Right atrium auricular region (tissue), 2 donors: ENCODE measurements at places on chromosomes 7 and 10.
A peak's percentile ranks its signal among the peaks of the same experiment; 100 is the strongest.

DNA sequence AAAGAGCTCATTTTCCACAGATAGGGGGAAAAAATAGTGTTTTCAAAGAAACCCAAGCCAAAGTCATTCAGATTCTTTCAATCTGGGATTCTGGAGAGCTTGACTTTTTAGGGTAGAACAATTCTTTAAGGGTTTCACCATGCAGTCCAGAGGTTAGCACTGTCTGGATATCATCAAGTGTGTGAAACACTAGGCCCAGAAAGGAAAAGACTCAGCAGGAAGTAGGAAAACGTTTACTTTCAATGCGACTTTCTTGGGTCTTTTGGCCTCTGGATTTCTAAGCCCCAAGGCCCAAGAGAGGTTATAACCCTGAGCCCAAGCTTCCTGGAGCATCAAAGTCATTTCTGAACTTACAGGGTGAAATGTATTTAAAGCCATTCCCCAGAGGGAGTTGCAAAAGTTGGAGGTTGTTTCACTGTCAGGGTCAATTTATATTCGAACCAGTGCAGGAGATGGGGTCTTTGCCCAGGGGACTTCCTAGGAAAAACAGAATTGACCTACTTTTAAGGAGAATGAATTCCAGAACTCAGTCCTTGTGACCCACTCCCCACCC, 158.0 kb downstream of the C7orf25 start:
- DNase-seq: no peak

DNA sequence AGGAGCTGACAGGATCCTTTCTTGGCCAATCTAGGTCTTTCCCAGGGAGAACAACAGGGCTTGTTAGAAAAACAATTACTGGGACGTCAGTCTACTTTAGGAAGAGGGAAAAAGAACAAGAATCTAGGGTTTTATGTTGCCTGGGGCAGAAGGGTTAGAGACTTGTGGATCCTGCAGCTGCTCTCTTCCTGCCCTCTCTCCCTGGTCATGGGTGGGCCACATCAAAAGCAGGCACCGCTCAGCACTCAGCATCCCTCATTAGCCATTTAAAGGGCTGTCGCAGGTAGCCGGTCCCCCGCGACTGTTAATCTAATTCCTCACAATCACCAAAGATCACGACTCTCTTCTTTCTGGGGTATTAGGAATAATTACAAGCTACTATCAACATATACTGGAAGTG, 631.9 kb downstream of the CALN1 start:
- peak; percentile 43 for DNase-seq

GRCh38 chr7:3958109-3958483, 657.0 kb downstream of the SDK1 start:
- DNase-seq: no peak

- DNase-seq: no peak
Measured at GRCh38 chr7:19552576-19552975, 156.3 kb downstream of the POLR1F start.

DNA sequence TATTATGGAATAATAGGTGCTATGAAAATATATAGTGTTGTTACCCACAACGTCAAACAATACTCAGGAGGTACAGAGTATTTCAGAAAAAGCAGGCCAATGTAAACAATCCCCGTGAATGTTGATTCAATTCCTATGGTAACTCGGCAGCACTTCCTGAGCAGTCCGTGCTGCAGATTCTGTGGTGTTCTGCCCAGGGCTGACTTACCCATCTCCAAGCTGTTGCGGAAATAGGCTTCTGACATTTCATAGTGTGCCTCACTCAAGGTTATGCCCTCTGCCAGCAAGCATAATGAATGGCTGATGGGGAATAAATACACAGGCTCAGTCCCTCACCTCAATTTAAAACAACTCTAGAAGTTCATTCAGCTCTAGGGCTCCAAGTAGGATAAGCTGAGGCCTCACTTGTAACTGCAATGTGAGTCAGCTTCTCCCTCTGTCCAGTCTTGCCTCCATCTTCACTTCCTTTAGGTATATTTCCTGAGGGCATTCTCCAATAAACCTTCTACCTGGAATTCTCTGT, 177.6 kb downstream of the GNAI1 start:
- no peak for DNase-seq

GRCh38 chr7:2821161-2821841, 22.8 kb downstream of the GNA12 start:
- no peak for DNase-seq

- DNase-seq: no peak
Measured at GRCh38 chr10:60433684-60434083, 44.0 kb upstream of the ANK3 start.

DNA sequence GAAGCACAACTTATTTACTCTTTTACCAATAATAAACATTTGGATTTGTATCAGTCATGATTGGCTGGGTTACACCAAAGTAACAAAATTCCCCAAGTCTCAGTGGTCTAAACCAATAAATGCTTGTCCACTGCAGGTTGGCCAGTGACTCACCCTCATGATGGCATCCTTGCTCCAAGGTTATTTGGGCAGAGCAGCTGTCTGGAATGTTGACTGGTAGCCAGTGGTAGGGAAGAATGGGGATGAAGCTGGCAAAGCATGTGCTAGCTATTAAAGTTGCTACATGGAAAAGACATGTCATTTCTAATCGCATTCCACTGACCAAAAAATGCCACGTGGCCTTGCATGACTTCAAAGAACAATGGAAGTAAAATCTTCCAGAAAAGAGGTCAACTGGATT, 1168.7 kb upstream of the CELF2 start:
- no peak for DNase-seq

- no peak for DNase-seq
Measured at GRCh38 chr10:33358016-33358415, 23.5 kb upstream of the NRP1 start.

DNA sequence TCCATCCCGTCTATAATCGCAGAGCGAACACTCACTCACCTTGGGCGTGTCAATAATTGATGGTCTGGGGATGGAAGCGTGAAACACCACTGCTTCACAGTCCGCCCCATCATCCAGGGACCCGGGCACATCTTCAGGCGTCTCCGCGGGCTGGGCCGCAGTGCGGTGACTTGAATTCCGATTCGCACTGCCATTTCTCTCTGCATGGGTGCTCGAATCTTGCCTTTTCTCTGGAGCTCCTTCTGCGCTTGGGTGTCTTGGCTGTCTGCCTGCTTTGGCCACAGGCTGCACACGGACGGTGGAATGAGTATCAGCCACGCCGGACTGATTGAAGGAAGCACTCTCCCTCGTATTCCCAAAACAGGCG, 500 bp downstream of the FAM107B start:
- DNase-seq: no peak

- DNase-seq: no peak
Measured at GRCh38 chr10:3710764-3711163, 74.2 kb downstream of the KLF6 start.

DNA sequence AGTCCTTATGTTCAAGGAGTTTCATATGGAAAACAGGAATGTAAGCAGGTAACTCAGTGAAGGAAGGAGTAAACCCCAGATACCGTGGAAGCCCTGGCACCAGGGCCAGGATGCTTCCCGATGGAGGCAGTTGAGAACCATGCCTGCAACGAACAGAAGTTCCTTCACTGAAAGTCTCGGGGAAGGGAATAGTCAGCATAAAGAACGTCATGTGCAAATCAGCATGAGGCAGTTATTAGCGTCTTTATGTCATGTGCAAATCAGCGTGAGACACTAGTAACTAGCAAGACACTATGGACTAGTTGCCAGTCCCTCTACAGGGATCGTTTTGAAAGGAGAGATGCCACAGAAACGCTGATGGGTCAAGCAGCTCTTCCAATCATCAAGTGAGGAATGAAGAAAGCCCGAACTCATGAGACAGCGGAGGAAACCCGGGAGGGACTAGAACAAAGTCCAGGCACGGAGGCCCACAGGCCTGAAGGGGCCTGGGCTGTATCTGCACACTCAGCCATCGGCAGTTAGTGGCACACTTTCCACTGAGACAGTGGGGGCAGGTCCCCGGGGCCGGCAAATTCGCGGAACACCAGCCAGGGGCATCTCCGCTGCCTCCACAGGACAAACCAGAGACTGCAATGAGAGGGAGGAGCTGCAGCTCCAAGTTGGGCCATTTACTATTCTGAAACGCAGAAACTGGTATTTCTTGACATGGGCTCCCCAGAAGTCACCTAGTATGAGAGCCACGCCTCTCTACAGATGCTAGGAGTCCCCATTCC, 109.6 kb downstream of the SFMBT2 start:
- DNase-seq: no peak

GRCh38 chr7:132545756-132546155, 30.5 kb downstream of the PLXNA4 start:
- DNase-seq: no peak

GRCh38 chr7:76310102-76310957, 7.9 kb downstream of the HSPB1 start:
- DNase-seq: no peak

- no peak for DNase-seq
Measured at GRCh38 chr7:123789817-123790216, 41.0 kb upstream of the WASL start.

DNA sequence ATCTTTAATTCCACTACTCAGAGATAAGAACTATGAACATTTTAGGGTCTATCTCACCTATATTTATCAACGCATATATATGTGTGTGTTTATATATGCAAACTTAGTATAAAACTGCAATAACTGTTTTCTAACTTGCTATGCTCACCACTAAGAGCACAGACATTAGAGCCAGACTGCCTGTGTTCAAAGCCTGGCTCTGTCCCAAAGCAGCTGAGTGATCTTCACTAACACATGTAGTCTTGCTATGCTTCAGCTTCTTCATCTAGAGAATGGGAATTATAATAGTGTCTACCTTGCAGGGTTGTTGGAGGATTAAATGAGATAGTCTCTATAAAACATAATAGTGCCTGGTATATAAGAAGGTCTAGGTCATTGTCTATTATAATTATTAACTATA, 165.5 kb downstream of the MAGI2 start:
- no peak for DNase-seq

- peak; percentile 91 for DNase-seq
Measured at GRCh38 chr7:102395873-102396709, at the start of gene PRKRIP1. Gene PRKRIP1 (plus strand): TSS chr7:102396363. CDS start chr7:102396412, 49 bp downstream.

DNA sequence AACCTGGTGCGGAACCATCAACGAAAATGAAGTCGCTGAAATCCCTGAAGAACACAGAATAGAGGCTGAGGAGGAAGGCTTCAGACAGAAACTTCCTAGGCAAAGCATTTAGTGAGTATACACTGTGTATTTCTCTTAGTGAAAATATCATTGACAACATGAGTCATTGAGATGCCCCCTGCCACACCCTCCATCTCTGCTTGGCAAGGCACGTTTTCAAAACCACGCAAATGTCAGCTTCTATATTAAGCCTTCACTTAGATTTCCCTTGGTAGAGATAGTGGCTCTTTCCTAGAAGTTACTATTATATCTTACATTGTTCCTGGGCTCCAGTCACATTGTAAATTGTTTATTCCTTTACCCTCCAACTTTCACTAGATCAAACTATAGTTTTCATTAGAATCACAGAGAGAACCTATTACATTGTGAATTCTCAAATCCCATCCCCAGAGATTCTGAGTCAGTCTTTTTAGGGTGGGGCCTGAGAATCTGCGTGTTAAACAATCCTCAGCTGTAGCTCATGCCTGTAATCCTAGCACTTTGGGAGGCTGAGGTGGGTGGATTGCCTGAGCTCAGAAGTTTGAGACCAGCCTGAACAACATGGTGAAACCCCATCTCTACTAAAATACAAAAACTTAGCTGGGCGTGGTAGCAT, 4.6 kb upstream of the SKAP2 start:
- DNase-seq: no peak

GRCh38 chr7:106653488-106653887, 7.5 kb downstream of the CCDC71L start:
- no peak for DNase-seq

GRCh38 chr7:108492742-108493141, 33.2 kb downstream of the PNPLA8 start:
- DNase-seq: no peak

DNA sequence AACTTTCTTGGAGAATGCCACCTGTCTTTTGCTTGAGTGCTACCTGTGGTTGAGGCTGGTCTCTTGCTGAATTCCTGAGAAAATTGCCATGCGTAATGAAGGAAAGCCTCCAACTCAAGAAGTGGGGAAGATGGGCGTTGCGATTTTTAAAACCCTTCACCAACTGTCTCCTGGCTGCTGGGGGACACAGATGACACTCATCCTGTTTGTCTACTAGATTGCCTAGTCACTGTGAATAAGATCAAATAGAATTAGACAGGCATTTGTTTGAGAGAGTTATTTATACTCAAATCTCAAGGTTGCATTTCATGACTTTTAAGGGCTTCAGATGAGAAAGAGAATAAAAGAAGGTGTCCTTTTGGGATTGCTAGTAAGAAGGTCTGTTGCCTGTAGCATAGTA, 84.3 kb upstream of the MTPN start:
- no peak for DNase-seq

GRCh38 chr7:30019960-30020359, 6.5 kb downstream of the FKBP14 start:
- no peak for DNase-seq

DNA sequence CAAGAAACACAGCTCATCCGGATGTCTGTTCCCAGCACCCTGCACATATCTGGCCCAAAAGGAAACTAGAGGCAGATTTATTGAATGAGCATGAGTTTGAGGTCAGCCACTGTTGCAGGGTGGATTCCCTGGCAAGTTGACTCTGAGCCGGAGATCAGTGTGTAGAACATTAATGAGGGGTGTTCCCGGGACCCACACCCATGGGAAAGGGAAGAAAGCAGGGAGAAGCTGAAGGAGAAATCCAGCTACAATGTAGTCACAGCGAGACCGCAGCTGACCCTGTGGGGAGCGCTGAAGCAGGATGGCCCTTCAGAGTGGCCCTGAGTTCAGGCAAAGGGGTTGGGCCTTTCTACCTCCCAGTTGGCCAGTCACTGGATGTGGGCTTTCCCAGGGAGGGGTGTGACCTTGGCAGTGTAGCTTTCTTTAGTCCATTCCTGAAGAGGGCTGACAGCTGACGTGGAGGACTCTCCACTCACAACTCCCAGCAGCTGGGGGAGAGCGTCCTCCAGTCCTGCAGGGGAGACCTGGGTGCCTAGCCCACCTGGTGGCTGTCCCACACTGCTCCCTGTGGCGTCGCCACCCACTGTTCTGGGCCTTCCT, 324.2 kb upstream of the ZMIZ1 start:
- no peak for DNase-seq

DNA sequence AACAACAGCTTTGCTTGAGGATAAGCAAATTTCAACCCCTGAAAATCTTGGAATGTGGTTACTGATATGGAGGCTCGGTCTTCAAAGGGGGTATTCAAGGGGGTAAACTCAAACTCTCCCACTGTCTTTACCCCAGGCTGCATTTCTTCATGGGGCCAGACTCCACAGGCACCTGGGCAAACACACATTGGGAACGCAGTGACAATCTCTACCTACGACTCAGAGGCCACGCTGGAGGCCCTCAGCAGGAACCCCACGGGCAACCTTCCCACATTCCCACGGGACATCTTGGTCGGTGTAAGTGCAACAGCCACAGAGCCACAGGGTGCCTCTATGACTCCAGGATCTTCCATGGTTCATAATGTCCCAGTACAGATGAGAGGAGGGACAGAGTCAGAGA, 2.2 kb upstream of the INSIG1 start:
- DNase-seq: peak; percentile 50

GRCh38 chr7:114418117-114418516, 3.5 kb downstream of the FOXP2 start:
- no peak for DNase-seq
